ENCODE measurements at places on chromosomes 1 and 21.
A peak's percentile ranks its signal among the peaks of the same experiment; 100 is the strongest.

DNA sequence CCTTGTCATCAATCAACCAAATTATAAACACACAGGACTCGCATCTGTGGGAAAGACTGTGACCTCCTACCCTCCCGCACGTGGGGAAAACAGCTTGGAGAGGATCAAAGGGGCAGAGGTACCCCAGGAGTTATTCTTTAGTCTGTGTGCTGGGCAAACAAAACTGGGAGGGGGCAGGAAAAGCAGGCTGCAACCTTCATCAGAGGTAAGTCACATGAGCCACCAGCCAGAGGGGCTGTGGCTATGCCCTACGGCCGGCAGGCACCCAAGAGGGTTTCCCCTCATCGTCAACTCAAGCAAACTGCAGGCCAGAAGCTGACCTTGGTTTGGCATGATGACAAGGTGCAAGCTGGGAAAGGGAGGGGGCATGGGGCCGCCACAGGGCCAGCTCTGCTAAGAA lies 12.5 kb downstream of the SMIM12 start:
- no peak for DNase-seq

GRCh38 chr1:151514366-151514765 lies 3.2 kb downstream of the CGN start:
- DNase-seq = no peak

DNA sequence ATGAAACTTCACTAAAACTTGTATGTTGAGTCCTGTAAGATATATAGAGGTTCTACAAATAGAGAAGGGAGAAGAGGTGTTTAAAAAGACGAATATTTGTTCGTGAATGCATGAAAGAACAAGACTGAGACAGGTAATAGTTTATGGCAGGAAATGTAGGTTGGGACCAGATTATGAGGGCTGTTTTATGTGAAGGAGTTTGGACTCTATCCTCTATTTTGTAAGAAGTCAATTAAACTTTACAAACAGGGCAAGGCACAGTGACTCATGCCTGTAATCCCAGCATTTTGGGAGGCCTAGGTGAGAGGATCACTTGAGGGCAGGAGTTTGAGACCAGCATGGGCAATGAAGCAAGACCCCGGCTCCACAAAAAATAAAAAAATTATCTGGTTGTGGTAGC lies 5.7 kb downstream of the SLC35A3 start:
- DNase-seq = no peak

- peak; percentile 67 for DNase-seq
Observed at GRCh38 chr1:236284291-236284721, 2.5 kb upstream of the ERO1B start.

DNA sequence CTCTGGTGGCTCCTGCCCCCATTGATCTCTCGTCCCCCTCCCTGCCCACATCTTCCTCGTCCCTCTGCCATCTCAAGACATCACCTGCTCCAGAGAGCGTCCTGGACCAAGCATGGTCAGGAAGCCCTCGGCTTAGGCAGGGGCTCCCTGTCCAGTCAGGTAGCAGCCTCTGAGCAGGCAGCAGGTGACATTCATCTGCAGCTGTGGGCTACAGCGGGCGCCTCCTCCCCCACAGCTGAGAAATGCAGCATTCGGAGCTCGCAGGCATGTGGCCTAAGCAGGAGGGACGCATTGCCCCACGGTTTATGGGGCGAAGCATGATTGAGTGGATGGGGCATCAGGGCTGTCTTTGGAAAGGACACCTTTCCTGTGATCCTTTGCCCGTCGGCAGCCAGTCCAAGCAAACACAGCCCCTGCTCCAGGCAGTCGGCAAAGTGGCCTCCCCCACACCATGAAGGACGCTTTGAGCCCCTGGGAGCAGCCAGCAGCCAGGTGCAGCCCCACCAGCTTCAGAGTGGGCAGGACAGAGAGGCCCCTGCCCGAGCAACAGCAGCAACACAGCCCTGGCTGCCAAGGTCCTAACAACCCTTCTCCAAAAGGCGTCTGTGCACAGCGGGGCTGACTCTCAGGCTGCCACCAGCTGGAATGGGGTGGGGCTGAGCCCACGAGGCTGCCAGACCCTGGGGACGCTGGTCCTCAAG lies 234.1 kb upstream of the VAMP3 start:
- no peak for DNase-seq

Data from GM20000 (cell line).